Stimulated activated CD4-positive, alpha-beta T cell treated with anti-CD3 and anti-CD28 coated beads, Interleukin-4, amount 100 ng/mL, for 24 hours (primary cell): ENCODE measurements at places on chromosomes 12 and 14.

DNA sequence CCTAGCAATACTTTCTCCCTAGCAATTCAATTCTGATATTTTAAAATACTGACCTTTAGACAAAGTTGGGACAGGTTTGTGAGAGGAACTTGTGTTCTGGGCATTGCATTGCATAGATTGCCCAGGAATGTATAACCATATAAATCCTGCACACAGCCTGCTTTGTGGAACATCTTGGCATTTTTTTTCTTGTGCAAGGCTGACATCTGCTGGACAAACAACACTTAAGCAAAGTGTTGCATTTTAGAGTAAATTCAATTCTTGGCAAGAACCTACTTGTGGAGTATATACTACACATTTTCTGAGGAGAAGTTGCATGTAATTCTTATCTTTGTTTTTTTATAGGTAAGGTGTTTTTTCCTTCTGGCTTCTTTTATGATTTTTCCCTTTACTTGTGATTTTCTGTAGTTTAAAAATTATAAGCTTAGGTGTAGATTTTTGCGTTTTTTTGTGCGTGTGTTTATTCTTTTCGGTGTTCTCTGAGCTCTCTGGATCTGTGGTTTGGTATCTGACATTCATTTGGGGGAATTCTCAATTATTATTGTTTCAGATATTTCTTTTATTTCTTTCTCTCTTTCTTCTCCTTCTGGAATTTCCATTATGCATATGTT, 26.4 kb downstream of the TESPA1 start:
- peak; percentile 71 for DNase-seq

DNA sequence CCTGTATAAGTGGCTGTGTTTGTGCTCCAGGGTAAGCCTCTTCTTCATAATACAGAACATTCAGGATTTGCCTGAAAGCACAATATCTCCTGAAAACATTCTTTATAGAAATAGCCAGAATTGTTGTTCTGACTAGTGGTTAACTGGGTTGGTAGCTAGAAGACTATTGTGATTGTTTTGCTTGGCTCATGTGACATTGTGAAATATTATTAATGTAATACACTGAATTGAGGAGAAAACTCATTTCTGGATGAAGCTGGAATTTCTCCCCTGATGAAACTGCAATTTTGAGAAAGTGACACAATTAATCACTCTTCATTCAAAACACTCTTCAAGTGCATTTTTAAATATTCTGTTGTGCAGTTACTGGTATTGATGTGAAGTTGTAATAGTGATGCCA, 172.3 kb upstream of the PTPRQ start:
- DNase-seq: no peak

GRCh38 chr12:13152281-13152680, 44.2 kb upstream of the EMP1 start:
- DNase-seq: no peak

DNA sequence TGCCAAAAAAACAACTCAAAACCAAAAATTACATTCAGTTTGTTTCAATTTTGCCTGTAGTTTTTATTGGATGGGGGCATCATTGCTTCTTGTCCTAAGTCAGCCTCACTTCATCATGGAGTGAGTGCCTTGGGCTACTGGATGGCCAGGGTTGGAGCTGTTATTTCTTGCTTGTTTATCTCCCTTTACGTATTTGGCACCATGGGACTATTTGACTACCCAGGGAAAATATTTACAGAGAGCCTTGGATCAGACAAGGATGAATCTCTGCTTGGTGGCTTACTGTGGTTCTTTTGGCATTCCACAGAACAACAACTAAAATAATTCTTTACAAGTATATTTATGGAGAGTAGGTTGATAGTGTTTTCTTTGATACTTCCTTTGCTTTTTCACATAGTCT, 160.8 kb upstream of the SEL1L start:
- no peak for DNase-seq

- DNase-seq: no peak
Observed at GRCh38 chr12:119673634-119674033, 5.7 kb downstream of the PRKAB1 start.

GRCh38 chr14:64110802-64111201, 183.4 kb downstream of the ESR2 start:
- no peak for DNase-seq

DNA sequence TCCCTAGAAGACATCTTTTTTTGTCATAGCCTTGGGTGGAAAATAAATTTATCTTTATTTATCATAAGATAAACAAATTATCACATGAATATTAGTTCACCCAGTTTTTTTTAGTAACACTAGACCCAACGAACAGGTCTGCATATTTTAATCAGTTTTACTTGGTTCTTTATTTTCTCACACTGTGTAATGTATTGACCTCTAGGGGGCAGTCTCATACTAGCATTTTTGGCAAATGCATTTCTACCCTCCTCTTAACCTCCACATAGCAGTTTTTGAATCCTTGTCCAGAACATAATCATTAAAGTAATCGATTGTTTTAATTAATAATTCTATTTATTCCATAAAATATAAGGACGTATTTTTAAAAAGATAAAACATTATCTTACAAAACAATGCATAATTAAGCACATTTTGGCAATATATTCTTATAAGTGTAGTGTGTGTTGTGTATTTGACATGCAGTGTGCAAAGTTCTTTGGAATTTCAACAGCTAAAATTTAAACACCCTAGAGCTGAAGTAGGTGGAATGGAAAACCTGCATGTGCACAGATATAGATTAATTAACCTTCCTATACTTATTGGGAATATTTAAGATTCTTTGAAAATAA, 31.6 kb upstream of the PTPRQ start:
- DNase-seq: no peak
